ENCODE measurements at places on chromosomes 5 and 9.

DNA sequence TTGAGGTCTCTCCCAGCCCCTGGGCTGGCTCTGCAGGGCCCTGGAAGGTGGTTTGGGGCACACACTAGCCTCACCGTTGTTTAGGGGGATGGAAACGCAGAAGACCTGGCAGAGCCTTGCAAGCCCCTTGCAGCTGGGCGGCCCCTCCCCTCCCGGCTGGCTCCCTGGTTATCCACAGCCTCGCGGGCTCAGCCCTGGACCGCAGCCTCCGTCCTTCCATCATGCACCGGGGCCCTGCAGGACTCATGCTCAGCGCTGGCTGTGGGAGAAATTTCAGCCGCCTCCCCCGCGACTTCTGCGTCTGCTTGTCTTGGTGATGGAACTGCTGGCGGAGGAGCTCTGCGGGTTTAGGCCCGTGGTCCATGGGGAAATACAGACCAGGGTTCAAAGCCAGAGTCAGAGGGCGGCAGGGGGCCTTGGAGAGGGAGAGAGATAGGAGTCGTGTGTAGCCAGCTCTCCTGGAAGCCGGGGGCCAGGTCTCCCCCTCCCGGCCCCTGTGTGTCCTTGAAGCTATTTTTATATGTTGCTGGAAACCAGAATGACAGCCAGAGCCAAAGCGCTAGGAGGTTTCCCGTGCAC, 75.8 kb upstream of the IER5L start:
- DNase-seq = no peak

DNA sequence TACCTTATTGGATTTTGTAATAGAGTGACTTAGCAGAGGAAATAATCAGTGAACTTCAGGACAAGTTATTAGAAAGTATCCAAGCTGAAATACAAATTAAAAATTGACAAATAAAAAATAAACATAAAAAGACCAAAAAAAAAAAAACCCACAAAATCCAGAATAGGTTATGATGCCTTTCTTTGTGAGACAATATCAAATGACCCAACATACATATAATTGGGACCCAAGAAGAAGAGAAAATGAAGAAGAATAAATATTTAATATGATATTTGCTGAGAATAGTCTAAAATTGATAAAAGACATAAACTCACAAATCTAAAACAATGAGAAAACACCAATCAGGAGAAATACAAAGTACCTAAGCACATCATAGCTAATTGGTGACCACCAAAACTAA, 81.8 kb downstream of the ICE1 start:
- no peak for DNase-seq

DNA sequence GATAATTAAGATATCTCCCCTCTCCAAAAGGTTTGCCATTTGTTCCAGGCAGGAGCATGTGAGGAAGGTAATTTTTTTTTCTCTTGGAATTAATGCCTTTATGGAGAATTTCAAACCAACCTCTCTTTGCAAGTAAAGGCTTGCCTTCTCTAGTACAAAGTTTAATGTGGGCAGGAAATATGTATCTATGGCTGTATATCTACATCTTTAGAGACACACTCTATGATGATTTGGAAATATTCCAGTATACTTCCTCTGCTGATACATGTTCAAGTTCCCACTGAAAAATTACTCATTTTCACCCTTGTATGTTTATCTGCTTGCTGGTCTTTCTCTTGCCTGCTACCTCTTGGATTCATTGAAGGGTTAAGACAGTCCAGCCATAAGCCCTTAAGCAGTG, 83.5 kb upstream of the SEMA6A start:
- no peak for DNase-seq

DNA sequence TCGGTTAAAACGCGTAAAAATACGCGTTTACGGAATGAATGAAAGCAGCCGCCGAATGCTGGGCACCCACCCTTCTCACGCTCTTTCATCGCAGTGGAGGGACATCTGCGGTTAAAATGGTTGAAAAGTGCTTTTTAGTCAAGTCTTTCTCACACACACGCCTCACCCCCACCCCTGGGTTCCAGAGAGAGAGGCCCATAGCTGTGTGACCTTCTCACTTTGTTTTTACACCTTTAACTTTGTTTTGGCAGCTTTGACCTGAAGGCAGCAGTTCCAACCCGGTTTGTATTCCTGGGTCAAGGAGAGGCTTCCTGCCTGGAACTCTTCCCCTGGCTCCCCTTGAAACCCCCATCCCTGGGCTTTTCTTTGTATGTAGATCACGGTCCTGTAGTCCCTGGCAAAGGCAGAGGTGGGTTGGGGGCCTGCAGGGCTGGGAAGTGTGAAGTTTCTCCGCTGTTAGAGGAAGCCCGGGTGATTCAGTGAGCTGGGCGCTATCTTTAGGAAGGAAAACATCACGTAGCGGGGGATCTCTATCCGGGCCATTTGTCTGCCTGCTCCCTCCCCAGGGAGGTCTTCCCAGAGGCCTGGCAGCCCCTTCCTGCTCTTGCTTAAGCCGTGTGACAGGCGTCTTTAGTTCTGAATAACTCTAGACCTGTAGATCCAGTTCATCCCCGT, 29.6 kb downstream of the SPRY4 start:
- DNase-seq = no peak

GRCh38 chr5:173320259-173320658, 8.0 kb downstream of the STC2 start:
- no peak for DNase-seq

GRCh38 chr5:24535646-24536045, 109.1 kb downstream of the CDH10 start:
- no peak for DNase-seq

GRCh38 chr9:20754556-20754955, 70.5 kb downstream of the FOCAD start:
- no peak for DNase-seq

GRCh38 chr5:96312383-96312782, 120.7 kb downstream of the PCSK1 start:
- no peak for DNase-seq

DNA sequence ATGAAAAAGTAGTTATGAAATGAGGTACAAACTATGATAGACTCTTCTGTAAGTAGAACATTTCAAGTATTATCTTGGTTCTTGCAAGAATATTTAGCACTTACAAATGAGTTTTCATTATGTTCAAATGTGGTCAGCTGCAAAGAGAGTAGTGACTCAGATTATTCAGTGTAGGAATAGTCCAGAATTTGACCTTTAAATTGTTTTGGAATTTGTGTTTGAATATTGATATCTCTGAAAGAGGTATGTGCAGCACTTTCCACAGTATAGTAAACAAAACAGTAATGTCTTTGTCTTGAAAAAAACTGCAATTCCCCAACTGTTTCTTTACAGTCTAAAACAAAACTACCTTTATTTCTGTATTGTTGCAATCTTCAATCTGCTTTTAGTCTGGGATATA, 56.1 kb downstream of the WDR70 start:
- DNase-seq = no peak

DNA sequence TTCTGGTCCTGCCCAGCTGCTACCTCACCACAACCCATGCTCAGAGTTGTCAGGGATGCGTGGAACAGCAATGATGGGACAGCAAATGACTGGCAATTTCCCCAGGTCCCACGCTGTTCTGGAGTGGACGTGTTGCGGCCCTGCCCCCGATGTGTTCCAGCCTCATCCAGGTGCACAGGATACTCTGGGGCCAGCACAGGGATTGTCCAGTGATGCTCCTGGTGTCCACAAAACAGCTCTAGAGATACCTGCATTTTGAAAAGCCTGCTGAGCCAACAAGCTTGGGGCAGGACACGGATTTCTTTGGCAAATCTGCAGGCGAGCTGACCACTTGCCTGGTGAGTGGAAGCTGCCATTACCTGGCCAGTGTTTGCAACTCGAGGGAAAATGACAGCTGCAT, 88.7 kb downstream of the ANKRD33B start:
- DNase-seq = no peak

Data from fibroblast of skin of left biceps (primary cell).